DMS79 (cell line): ENCODE measurements at places on chromosomes 3 and 15.

- DNase-seq: peak; percentile 43
Measured at GRCh38 chr15:59251001-59251845, 44.6 kb downstream of the LDHAL6B start.

DNA sequence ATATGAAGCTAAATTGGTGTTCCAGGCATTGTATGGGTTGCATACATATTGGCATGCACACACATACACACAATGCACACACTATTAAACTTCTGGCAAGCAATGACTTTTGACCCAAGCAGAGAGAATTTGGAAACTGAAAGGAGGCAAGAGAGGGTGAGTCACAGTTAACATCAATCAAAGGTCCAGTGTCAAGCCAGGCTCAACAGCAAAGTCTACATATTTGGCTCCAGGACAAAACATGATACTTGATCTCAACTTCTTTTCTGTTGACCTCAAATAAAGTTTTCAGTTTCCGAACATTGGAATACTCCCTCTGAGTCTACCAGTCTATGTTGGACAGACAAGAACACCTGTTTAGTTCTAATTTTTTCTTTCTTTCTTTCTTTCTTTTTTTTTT, 28.3 kb downstream of the IL12A start:
- no peak for DNase-seq

- no peak for DNase-seq
Measured at GRCh38 chr3:23096041-23096440, 107.1 kb upstream of the UBE2E2 start.

DNA sequence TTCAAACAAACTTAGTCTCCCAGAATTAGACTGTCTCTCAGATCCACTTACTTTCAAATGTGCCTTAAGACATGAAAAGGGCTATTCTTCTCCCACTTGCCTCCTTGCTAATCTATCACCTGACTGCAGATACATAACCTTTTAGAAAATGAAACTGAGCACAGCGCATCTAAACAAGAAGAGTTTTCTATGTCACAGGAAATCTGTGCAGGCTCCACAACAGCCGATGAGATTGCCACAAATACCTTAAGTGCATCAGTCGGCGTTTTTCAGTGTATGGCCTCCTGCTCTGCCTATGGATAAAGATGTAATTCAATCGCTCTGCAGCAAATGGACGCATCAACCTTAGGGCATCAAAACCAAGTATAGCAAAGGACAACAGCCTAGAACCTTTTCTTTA, 544.2 kb downstream of the FOXP1 start:
- DNase-seq: no peak

DNA sequence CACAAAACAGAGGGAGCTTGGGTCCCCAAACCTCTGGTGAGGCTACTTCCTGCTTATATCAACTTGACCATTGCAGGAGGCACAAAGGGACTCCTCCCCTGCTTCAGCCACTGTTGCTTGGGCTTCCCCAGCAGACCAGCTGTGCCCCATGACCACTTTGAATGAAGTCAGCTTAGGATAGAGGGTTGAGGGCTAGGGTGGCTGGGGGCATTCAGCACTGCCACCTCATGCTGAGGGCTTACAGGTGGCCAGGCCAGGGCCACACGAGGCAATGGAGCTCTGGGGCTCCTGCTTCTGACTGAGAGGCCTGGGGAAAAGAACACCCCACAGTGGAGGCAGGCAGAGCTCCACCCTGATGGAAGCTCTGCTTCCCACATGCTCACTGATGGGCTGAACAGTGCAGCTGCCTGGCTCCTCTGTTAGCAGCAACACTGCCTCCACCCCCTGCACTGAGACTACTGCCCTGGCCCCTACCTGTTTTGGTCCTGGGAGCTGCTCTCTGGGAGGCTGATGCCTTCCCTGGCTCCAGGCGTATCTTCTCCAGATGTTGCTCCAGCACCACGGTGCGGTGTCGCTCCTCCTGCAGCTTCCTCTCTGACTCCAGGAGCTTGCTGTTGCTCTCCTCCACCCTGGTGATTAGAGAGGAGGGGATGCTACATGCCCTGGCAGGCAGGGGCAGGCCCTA, 10.2 kb upstream of the HHATL start:
- no peak for DNase-seq

DNA sequence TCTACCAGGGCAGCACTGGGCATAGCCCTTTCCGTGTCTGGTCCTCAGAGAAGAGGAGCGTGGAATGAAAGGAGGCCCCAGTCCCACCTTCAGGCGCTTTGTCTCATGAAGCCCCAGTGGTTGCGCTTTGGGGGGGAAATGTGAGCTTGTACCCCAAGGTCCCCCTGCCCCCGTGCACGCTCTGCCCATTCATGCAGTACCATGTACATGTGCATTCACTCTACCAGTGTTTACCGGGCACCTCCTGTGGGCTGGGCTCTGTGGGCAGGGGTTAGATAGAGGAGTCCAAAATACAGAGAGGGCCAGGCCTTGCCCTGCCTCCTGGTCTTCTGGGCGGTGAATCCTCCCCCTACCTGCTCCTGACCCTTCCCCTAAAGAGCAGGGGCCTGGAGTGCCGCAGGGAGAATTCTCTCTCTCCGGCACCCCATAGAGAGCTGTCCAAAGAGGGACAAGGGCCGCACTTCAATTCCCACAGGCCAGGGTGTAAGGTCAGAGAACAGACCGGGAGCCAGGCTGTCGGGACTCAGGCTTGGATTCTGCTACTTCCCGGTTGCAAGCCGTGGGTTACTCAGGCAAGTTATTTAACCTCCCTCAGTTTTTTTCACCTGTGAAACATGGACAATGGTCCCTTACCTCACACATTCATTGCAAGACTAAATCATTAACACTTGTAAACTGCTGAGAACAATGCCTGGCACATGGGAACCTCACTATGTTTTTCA, 153.4 kb downstream of the MEGF11 start:
- DNase-seq: no peak
